ENCODE measurements at places on chromosomes 4 and X.

- peak; percentile 18 for DNase-seq
Measured at GRCh38 chrX:119055687-119056086, 17.1 kb upstream of the CT47C1 start.

- peak; percentile 60 for DNase-seq
Measured at GRCh38 chr4:103046416-103047290, 27.1 kb upstream of the SLC9B1 start.

DNA sequence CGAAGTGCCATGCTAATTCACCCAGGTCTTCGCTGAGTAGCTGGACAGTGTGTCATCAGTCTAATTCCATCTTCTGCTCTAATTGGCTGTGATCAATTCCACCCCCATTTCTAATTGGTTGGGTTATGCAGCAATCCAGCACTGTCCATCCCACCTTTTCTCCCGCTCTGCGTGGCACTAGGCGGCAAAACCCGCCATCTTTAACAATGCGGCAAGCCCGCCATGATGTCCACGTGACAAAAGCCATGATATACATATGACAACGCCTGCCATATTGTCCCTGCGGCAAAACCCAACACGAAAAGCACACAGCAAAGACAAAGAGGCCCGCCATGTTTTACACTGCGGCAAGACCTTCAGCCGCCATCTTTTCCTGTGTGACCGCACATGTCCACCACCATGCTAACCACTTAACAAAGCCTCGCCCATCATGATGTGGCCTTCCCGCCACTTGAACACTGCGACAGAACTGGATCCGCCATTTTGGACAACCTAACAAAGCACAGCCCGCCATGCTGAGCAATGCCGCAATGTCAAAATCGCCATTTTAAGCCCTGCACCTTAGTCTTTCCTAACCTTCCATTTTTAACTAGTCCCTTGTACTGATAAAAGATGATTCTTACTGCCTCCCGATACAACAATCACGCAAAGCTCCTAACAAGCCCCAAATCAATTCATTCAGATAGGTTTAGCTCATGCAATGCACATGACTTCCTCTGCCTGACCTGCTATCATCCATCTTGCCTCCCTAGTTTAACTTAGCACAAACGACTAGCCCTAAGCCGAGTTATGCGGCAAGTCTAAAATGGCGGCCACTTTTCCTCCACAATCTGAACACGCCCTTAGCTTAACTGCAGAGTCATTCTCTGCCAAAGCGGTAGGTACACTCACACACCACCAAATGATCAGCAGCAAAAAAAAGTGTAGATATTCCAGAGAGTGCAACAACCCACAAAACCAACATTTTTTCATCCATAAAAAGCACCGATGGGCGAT lies 288.3 kb downstream of the CHIC1 start:
- DNase-seq, result no peak

DNA sequence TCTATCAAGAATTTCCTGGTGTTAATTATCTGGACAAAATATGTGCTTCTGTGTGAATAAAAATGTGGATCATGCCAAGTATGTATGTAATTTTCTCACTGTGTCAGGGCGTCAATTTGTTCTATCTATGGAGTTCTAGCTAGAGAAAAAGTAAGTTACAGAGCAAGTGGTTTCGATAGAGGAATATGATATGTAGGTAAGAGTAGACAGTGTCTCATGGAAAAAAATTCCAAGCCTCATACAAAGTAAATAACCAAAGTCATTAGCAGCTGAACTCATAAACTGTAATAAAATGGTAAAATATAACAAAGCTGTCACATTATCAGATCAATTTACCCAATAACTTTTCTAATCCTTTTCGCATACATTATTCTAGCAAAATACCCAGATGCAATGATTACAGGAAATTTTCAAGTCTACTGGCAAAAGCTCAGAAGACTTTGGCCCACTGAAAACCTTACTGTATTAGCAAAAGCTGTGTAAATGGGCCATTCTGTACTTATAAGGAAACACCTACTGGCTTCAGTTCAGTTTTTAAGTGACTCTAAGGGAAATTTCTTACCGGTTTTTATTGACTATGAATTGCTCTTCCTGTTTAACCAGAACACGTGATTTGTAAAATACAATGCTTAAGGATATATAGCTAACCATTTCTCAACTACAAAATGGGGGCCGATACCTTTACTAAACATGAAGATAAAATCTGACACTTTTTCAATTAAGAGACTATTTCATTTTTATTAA lies 121.0 kb upstream of the ARSJ start:
- no peak for DNase-seq

- peak; percentile 51 for DNase-seq
Measured at GRCh38 chrX:103533511-103534216, 14.4 kb upstream of the RAB40A start.

- DNase-seq, result peak; percentile 93
Measured at GRCh38 chrX:47662144-47662657, 3.2 kb upstream of the UXT start.

- no peak for DNase-seq
Measured at GRCh38 chr4:19941434-19941833, 310.3 kb upstream of the SLIT2 start.

DNA sequence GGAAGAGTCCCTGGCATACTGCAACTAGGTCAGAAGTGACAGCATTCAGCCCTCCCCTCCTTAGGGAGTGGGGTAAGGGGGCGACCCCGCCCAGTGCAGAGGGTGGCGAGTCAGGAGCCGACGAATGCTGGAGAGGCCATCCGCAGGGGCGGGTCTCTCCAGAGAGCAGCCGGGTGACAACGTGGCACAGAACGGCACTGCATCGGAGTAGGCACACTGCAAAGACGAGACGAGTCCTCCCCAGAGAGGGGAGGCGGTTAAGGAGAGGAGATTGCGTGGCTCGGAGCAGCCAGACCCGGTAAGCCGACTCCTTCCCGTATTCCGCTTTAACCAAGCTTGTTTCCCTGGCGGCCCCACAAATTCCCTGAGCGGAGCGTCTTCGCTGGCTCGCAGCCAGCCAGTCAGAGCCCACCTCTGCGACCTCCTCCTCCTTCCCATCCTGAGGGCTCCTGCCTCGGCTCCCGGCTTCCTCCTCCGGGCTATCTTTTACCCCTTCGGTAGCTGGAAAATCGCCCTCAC lies 54.9 kb downstream of the LINC00632 start:
- DNase-seq, result peak; percentile 80

DNA sequence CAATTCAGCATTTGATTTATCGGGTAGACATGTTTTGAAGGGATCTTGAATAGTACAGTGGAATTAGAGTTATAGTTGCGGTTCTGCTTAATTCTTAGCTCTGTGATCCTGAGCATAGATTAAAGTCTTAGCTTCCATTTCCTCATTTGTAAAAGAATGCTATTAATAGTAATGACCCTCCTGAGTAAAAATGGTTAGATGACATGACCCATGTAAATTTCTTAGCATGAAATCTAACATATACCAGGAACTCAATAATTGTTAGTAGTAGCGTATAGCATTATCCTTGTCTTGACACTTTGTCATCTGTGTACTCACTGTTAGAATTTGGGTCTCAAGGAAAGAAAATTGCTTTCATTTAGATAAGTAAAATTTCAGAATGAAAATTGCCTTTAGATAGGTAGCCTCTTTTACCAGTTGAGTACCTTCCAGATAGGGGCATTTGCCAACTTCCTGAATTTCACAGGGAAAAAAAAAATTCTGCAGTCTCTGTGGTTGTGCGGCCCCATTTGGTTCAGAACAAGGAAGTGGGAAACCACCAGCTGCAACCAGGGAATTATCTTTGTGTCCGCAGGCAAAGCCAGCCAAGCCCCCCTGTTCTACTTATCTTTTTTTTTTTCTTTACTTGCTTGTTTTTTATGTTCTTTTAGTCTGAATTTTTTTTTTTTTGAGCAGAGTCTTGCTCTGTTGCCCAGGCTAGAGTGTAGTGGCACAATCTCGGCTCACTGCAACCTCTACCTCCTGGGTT lies 86.9 kb downstream of the TMEM164 start:
- no peak for DNase-seq

- DNase-seq, result peak; percentile 0
Measured at GRCh38 chr4:60805500-60806313, 394.4 kb upstream of the ADGRL3 start.

GRCh38 chrX:11755724-11756123 lies 2.3 kb upstream of the MSL3 start:
- DNase-seq, result no peak

DNA sequence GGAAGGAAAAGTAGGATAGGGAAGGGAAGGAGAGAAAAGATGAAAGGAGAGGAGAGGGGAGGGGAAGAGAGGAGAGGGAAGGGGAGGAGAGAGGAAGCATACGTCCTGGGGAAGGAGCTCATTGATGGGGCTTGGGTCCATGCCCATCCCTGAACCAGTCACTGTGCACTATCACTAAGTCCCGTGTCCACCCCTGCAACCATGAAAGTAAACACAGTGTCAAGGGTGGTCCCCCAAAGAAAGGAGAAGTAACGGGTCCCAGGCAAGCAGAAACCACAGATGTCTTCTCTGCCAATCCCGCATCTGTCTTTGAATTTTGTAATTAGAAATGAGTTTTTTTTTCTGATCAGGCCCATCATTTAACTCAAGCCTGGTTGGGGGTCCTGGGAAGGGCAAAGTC lies 55.2 kb downstream of the LGI2 start:
- no peak for DNase-seq

DNA sequence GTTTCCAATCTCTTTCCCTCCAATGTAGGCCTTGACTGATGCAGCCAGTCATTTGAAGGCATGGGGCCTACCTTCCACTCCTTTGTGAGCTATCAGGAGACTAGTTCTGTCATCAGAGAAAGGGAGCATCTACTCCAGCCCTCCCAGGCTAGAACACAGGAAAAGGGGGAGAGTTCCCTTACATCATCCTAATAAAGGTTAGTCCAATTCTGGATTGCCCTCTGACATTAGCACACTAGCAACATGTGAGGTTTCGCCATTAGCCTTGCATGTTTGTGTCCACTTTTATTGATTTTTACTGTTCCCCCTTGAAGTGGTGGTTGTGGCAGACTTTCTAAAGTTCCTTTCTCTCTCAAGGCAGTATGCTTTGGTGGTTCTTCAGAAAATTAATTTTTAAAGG lies 67.3 kb downstream of the ZFX start:
- DNase-seq, result no peak

DNA sequence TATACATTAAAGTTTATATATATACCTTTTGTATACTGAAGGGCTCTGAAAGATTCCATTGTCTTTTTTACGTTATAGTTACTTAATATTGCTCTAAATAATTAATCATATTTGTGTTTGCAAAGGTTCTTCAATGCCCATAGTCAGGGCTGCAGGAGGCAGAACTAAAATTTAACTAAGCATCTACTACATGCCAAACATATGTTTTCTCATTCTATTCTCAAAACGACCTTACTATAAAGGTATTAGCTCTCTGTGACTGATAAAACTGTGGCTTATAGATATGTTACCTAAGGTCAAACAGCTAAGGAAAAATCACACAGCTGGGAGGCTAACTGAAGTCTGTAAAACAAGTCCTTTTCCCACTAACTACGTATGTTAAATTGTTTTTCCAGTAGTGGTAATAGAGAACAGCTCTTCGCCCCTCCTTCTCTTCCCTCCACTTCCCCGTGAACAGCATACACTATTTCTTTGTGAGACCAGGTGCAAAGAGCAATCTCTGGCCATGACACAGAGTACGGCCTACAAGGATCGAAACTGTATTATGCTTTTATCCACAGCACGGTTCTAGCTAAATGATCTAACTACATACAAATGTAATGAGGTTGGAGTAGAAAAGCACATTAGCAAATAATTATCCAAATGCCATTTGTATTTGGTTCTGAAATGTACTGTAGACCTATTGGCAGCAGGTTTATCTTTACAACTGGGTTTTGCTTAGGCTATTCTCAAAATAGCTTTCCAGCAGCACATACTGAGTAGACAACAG lies 1.7 kb downstream of the CNOT6L start:
- peak; percentile 53 for DNase-seq

DNA sequence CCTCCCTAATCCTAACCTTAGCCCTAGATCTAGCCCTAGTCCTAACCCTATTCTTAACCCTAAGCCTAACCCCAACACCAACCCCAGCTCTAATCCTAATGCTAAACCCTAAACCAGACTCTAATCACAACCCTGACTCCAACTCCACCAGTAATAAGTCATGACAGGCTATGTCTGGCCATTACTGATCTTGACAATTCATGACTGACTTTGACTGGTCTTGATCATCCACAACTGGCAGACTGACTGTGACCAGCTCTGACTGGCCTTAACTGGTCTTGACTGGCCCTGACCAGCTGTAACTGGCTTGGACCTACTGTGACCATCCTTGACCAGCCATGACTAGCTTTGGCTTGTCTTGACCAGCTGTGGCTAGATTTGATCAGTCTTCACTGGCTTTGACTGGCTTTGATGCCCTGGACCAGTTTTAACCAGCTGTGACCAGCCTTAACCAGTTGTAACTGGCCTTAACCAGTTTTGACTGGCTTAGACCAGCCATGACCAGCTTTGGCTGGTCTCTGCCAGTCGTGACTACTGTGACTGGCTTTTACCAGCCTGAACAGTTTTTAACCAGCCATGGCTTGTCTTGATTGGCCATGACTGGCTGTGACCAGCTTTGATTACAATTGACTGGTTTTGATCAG lies 68.4 kb downstream of the RLIM start:
- DNase-seq, result no peak

DNA sequence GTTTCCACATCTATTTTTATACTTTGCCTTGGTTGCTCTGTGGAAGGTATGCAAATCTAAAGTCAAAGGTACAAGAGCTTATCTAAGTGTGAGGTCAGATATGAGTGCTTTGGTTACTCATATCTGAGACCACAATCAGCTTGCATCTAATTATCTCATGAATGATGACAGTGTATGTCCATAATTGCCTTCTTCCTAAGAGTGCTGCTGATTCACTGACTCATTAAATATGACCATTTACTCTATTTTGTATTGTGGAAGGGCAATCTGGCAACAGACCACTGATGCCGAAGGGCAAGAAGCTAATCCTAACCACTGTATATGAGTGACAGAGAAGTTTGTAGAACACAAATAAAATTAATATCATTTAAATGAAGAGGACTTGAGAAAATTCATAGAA lies 1190.2 kb upstream of the AGA start:
- DNase-seq, result no peak

GRCh38 chrX:18146954-18147353 lies 73.7 kb downstream of the BEND2 start:
- peak; percentile 29 for DNase-seq

- DNase-seq, result no peak
Measured at GRCh38 chrX:144612076-144612475, 635.2 kb upstream of the SPANXN1 start.

GRCh38 chrX:123906557-123907316 lies 46.9 kb downstream of the XIAP start:
- DNase-seq, result no peak

DNA sequence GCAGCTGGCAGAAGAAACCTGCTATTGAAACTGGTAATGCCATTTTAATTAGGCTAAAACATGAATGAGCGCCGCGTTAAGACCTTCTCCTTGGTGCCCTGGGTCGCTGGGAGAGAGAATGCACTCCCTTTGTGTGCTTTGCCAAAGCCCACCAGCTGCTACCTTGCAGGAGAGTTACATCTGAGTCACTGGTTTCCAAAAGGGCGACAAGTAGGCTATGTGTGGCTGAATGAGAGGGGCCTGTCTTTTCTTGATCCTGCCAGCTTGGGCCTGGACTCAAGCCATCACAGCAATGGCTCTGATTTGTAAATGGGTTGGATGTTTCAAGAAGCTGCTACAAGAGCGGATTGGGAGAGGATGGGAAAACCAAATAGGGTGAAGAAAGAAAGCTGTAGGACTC lies 81.5 kb downstream of the NHS start:
- no peak for DNase-seq

Measured in GM23248 (cell line).